ENCODE measurements at places on chromosomes 1 and 21. TPM values are rescaled to one million over a fixed set of nuclear protein-coding genes. Genes with fewer than 3 reads are reported as not detected.
A peak's percentile ranks its signal among the peaks of the same experiment; 100 is the strongest.

The TBX15 gene
- 22.9 TPM for total RNA-seq

DNA sequence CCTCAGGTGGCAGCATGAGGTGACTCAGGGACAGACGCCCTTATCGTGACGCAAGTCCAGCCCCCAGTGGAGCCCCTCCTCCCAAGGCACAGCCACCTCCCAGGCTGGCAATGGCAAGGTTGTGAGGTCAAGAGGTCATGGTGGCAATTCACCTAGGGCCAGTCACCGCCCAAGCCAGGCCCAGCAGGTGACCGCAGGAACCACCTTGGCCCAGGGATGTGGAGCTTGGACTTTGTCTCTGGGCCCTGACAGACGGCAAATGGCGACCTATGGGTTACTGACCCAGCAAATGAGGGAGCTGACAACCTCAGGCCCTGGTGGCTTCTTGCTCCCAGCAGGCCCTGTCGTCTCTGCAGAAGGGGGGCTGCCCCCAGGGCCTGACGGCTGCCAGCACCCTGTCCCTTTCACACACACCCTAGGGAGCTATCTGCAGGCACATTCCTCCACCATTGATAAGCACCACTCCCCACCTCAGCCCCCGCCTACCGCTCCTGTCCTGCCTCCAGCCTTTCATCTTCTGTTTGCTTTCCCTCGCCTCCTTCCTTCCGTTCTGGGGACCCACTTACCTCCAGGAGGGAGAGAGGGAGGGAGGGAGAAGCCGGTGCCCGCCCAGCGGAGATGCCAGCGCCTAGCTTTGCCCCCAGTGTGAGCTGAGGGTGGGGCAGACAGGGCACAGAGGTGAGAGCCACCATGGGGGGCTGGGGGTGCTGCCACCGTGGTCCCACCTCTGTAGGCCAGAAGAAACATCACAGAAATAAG lies 12.1 kb downstream of the EPHA2 start:
- DNase-seq, result peak; percentile 65

GRCh38 chr1:155085504-155086127 lies 7.0 kb downstream of the EFNA3 start:
- DNase-seq, result peak; percentile 74

- no peak for DNase-seq
Observed at GRCh38 chr1:183780757-183781156, 24.2 kb upstream of the RGL1 start.

GRCh38 chr1:7726623-7727022 lies 44.5 kb upstream of the VAMP3 start:
- DNase-seq, result no peak

DNA sequence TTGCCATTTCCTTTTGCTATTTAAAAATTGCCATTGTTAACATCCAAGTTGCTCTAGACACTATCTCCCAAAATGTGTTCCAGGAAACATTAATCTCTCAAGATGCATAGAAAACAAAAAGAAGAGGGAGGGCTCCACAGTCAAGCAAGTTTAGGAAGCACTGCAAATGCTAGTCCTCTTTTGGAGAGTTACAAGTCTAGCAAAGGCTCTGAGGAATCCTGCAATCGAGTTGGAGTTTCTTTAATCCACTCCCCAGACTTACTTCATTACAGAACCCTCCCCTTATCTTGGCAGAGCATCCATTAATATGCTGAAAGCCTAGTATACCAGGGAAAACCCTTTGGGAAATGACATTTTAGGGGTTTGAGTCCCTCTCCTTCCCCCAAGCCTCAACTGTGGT lies 147.9 kb downstream of the SYF2 start:
- DNase-seq, result no peak

The DNAI4 gene
- total RNA-seq, result 1.6 TPM

The AGBL4 gene
- 2.5 TPM for total RNA-seq

DNA sequence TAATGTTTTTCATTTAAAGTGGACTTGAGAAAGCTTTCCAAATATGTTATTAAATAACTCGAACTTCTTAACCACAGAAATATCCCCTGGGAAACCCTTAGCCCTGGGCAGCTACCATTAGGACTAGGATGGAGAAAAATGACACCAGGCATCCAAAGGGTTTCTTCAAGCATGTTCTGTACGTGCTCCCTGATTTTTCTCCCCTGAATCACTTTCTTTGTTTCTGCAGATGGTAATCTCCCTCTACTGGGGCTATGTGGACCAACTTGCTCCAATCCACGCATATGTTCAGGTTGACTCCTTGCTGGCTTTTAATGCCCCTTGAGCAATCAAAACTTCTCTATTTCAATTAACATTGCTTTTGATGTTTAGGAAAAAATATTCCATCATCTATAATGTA lies 312.7 kb upstream of the C1orf87 start:
- DNase-seq, result no peak
